RPMI8226 (cell line): ENCODE measurements at places on chromosomes 16 and 17.
A peak's percentile ranks its signal among the peaks of the same experiment; 100 is the strongest.

GRCh38 chr16:86347090-86347489 is 163.2 kb upstream of the FOXF1 start:
- DNase-seq = no peak

DNA sequence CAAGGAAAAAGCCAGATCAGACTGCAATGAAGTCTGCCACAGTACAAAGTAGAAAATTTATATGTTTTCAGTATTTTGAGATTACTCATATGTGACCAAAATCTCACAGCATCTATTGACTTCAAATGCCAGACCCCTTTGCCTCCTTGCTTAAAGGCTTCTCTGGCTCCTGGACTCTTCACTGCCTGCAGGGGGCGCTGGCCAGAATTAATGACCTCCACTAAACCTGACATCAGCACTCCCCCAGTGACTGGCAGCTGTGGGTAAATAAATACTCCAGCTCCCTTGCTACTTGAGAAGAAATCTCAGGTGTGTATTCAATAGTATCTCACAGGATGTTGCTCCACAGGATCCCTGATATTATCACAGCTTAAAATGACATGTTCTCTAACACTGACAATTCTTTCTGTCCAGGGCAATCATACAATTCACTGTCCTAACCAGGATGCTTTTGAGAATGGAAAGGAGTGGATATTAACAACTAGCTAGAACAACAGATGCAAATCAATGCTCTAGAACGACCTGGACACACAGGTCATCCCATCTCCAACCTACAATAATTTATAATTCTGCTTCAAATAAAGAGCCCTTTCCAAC is 4.0 kb downstream of the BECN1 start:
- DNase-seq = peak; percentile 81

- DNase-seq = no peak
Measured at GRCh38 chr17:47304186-47304585, 19.6 kb upstream of the EFCAB13 start.

GRCh38 chr17:64780096-64781013 is 118.2 kb upstream of the SMURF2 start:
- DNase-seq = no peak

DNA sequence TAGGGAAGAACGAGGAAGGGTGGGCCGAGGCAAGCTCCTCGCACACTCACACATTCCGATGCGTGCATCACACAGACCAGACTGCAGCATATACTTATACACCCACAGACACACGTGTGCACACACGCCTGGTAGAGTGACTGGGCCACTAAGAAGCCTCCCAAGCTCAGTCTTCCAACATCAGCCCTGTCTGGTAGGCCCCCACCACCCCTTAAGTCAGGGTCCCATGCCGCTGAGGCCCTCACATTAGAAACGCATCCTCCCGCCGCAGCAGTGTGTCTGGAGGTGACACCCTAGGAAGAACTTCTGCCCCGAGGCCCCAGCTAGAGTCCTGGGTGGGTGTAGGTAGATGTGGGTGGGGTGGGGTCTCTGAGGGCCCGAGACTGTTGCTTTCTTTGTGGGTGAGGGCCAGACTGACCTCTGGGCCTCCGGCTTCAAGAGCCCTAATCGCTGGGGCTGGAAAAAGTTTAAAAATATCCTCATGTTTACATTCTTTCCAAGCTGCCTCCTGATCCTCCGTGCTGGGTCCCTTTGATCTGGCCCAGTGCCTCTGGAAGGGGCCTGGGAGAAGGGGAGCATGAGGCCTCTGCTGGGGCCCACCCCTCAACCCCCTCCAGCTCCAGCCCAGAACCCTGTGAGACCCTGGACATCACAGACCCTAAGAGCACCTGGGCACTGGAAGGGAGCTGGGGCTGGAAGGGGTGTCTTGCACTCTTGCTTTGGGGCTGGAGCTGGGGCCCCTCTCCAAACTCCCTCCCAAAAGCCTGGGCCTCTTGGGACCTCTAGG is 13.6 kb downstream of the CDH16 start:
- no peak for DNase-seq

GRCh38 chr16:64417711-64418227 is 704.1 kb downstream of the CDH11 start:
- no peak for DNase-seq

DNA sequence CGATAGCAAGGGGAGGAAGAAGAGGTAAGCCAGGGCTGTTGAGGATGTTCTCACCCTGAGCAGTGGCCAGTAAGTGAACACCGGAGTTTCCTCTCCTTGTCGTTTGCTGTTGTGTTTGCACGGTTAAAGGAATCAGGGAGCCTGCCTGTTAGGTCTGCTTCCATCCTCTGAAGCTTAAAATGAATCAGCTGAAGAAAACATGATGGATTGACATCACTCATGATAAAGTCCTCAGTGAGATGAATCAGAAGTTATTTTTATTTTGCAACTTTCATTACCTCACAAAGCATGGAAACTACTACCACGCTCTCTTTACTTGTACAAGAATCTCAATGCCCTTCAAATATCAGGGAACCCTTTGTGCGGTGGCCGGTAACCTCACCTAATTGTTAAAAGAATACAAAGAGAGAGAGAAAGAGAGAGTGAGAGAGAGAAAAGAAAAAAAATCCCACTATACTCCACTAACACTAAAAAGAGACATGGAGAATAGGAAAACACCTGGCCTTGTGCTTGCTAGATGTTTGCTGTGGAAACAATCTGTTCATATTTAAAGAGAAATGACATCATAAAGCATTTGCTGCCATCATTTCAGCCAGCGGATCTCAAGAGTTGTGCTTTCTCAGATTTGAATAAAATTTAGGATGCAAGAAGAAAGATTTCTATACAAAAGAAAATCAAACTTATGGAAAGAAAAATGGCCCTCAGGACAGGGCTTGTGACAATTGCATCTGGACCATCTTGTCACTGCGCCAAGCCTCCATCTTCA is 441.6 kb upstream of the SALL1 start:
- no peak for DNase-seq

DNA sequence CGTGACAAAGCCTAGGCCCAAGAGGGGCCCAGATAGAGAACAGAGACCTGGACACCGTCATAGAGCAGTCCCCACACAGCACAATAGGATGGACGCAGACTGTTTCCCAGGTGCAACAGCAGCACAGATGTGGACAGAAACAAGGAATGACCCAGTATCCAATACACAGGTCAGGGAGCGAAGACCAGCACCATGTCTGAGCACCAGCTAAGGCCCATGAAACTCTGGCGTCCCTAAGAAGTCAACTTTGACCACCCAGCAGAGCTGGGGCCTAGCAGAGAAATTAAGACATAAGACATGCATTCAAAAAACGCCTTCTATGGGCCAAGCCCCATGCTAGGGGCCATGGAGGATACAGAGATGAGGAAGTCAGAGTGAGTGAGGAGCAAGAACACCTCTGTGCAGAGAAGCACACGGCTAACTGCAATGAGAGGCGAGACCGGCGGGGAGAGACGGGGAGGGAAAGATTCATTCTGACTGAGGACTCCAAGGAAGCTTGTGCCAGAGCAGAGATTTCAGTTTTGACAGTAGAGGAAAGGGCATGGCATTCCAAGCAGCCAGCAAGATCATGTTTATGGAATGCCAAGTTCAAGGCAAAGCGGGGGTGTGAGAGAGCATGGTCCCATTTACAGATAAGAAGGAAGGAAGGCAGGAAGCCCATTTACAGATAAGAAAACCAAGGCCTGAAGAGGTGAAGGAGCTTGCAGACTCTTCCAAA is 50.8 kb downstream of the PITPNM3 start:
- DNase-seq = no peak

DNA sequence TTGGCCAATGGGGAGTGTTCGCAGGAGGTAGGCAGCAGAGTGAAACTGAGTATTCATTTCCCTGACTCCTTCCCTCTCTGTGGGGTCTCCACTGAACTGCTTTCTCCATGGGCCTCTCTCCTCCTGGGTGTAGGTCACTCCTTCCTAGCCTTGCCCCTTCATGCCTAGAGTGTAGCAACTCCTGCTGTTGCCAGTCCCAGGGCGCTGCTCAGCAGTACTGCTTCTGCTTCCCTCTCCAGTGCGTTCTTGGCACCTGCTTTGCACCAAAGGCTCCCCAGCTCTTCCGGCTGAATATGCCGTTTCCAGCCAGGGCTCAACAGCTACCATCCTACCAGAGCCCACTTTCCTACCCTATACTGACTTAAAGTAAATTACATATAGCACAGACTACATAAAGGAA is 92.2 kb downstream of the MAF start:
- DNase-seq = no peak

DNA sequence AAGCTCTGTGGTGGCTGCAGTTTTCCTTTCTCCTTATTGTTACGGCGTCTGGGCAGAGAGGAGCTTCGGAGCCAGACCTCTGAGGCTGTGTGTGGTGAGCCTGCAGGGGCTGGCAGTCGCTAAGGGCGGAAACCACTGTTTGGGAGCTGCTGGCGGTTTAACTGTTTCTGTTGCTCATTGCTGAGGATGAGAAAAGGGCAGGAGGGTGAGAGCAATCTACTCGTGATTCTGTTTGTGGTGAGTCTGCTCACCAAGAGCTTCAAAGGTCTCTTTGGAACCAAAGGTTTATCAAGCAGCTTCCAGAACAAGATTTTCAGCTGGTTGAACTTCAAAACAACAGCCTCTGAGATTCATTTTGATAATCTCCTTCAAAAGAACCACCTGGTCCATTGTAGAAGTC is 143.9 kb downstream of the ANKFN1 start:
- no peak for DNase-seq

GRCh38 chr17:47270946-47271705 is 17.5 kb downstream of the ITGB3 start:
- no peak for DNase-seq

DNA sequence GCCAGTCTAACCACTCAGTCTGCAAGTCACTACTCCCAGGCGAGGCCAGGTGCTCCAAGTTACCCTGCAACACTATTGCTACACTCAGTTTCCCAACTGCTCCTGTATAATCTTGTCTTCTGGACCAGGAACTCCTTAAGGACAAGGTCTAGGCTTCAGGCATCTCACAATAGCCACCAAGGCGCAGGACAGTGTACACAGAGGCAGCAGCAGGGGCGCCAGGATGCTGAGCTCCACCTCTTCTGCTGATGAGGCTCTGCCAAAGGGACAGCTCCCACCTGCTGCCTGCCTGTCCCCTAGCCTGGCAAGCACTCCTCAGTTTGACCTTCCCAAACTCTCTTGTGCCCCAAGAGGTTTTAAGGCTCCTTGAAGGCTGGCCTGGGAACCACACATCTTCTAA is 3.4 kb downstream of the SLC25A11 start:
- DNase-seq = no peak

DNA sequence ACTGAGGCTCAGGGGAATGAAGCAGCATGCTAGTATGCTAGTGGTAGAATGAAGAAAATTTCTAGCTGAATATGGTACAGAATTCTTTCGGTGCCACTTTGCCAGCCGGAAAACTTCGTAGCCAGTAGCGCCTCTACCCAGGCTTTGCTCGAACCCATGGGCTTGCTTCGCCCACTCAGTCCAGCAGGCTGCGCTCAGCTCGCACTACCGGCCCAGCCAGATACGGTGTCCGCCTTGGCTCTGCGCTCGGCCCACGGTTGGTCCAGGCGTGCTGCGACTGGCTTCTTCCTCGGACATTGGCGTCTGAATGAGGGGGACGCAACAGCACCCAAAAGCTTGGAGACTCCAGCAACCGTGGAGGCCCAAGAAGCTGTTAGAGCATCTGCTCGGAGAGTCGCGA is 372.5 kb upstream of the CDH8 start:
- DNase-seq = peak; percentile 8

GRCh38 chr17:78253946-78254672 is 22.7 kb downstream of the TMEM235 start:
- DNase-seq = peak; percentile 90

DNA sequence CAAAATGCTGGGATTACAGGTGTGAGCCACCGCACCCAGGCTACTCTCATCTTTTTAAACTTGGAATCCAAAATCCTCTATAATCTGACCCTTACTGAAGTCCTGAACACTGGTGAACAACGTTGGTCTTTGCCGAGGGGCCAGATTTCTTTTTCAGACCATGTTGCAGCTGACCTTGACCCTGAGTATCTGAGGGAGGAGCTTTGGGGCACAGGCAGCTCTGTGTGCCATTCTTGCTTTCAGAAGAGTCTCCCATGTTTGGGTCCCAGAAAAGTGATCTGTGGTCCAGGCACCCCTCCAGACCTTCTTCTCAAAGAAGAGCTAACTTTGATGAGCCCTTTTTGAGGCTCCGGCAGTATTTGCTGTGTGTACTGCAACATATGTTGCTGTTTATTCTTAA is 50.4 kb downstream of the CENPV start:
- no peak for DNase-seq

DNA sequence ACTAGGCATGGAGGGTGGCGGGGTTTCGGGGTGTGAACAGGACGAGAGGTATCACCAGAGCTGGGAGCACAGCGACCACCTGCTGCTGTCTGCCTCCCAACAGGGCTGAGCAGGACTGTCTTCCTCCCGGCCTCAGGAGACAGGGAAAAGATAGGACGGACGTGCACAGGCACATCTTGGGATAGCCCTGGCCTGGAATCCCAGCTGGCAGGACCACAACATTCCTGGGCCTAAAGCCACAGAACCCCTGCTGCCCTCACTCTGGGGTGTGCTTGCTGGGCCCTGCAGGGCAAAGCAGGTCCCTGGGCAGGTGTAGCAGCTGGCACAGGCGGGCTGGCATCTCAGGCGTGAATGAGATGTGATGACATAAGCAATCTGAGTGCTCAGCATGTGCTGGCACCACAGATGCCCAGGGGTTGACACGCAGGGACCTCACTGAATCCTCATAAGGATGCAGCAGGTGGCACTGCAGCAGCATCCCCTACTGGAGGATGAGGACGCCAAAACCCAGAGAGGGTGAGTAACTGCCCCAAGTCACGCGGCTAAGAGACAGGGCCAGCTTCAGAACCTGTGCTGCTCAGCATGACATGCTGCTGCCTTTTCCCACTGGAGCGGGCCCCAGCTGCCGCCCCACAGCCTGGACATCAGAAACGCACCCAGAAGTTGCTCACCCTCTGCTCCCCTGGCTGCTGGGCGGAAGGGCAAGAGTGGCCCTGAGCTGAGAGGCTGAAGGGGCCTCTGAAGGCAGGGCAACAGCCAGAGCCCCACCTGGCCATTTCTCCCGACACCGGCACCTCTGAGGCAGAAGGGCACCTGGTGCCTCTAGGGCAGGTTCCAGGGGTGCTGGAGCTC is 7.1 kb downstream of the CORO7 start:
- peak; percentile 70 for DNase-seq

GRCh38 chr16:56419740-56420548 is 5.4 kb downstream of the AMFR start:
- DNase-seq = no peak
